ENCODE measurements at places on chromosomes 11 and 22.

- DNase-seq: no peak
Measured at GRCh38 chr11:6635082-6635932, 16.1 kb upstream of the TPP1 start.

GRCh38 chr11:65125197-65126056, 3.3 kb downstream of the MRPL49 start:
- DNase-seq: no peak

- no peak for DNase-seq
Measured at GRCh38 chr11:72867970-72868369, 53.8 kb downstream of the ATG16L2 start.

DNA sequence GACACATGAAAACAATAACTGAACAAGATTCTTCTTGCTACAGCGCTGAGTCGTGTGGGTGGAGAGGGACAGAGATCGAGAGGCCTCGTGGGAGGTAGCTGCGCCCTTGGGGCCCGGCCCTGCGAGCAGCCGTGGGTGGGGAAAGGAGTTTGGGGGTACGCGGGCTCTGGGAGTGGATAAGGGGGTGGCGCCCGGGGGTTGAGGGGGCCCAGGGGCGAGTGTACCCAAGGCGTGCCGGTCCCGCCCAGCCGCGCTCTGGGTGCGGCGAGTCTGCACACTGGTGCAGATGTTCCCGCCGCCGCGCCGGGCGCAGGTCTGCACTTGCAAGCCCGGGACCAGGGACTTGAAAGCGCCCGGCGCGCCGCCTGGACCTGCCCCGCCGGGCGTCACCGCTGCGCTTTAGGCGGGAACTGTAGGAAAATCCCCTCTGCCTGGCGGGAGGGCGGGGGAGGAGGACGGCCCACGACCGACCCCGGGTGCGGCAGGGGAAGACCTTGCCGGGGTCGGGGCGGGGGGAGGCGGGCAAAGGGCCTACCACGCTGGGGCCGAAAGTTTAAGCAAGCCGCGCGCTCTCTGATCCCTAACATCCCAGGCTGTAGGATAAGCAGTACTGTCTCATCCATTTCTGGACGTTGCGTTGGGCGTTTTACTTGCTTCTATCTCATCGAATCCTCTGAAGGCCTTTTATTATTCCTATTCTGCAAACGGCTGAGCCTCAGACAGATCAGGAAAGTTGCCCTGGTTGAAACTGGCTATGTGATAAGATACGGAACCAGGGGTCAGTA, 1.4 kb upstream of the KREMEN1 start:
- no peak for DNase-seq

DNA sequence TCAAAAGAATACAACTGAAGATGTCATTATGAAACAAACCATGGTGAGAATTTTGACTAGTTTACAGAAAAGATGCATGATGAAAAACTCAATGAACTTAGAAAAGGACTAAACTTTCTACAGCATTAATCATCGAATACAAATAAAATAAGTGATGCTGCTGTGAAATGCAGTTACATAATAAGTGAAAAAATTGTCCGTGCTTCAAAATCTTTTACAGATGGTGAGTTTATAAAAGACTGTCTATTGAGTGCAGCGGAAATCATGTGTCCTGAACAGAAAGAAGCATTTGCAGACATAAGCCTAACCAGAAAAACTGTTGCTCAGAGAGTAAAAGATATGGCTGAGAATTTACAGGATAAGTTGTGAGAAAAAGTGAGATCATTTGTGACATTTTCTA, 33.8 kb downstream of the NEAT1 start:
- no peak for DNase-seq

GRCh38 chr22:36755316-36755715, 20.6 kb downstream of the IFT27 start:
- no peak for DNase-seq

- DNase-seq: no peak
Measured at GRCh38 chr22:17222503-17222902, 3.3 kb upstream of the ADA2 start.

All from T47D (cell line).